ENCODE measurements at places on chromosomes 1 and 21.

DNA sequence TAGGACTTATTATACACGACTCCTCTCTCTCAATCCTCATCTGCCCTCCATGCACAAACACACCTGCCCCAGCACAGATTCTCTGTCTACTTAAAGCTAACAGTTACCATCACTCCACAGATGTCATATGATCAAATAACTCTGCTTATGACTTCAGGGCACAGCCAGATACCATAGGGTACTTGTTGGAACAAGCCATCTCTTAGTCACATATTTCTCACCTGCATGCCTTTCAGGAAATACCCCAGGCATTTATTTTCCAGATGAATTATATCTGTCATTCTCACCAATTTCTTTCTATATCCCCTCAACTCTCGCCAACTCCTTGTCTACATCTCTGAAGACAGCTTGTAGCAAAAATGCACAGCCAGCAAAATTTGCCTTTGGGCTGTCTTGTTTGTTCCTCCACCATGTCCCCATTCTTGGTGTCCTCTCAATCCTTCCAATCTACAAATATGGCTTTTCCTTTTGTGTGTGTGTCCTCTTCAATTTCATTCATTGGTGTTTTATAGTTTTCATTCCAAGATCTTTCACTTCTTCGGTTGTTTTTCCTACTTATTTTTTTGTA is 353.9 kb upstream of the CAMK1G start:
- peak; percentile 39 for DNase-seq

GRCh38 chr1:41394369-41394744 is 33.1 kb downstream of the FOXO6 start:
- DNase-seq: no peak

DNA sequence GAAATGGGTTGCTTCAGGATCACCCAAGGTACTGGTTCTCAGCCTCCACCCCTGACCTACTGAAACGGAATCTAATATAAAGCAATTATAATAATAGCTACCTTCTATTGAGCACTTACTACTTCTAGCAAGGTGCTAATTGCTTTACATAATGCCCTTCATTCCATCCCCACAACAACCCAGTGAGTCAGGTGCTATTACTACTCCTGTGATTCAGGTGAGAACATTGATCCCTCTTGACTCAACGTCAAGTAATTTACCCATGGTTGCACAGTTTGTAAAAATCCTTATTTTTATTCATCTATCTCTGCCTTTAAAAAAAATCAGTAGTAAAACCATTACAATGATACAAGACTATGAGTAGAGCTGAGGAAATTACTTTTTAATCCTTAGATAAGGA is 85.2 kb downstream of the UCHL5 start:
- no peak for DNase-seq

- peak; percentile 45 for DNase-seq
Measured at GRCh38 chr1:7172804-7173203, 387.6 kb downstream of the CAMTA1 start.
